Activated CD4-positive, CD25-positive, alpha-beta regulatory T cell treated with anti-CD3 and anti-CD28 coated beads, Interleukin-2, amount 50 U/mL, for 16 hours (primary cell): ENCODE measurements at places on chromosomes 16 and 17.
A peak's percentile ranks its signal among the peaks of the same experiment; 100 is the strongest.

DNA sequence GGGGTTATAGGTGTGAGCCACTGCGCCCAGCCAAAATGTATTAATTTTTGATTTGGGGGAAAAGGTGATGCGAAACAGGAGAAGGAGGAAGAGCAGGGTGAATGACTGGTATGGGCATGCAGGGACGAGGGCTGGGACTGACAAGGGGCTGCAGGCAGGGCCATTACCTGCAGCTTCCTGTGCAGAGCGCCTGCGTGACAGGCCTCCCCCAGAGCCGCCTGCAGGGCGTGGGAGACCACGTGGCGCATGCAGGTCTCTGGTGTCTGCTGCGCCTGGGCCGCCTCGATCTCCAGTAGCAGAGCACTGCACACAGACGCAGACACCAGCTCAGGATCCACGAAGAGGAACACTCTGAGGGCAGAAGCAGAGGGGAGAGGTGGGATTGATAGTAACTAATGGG lies 32.4 kb downstream of the PIK3R6 start:
- DNase-seq, result no peak

GRCh38 chr16:84730406-84731106 lies 30.8 kb downstream of the USP10 start:
- DNase-seq, result no peak

DNA sequence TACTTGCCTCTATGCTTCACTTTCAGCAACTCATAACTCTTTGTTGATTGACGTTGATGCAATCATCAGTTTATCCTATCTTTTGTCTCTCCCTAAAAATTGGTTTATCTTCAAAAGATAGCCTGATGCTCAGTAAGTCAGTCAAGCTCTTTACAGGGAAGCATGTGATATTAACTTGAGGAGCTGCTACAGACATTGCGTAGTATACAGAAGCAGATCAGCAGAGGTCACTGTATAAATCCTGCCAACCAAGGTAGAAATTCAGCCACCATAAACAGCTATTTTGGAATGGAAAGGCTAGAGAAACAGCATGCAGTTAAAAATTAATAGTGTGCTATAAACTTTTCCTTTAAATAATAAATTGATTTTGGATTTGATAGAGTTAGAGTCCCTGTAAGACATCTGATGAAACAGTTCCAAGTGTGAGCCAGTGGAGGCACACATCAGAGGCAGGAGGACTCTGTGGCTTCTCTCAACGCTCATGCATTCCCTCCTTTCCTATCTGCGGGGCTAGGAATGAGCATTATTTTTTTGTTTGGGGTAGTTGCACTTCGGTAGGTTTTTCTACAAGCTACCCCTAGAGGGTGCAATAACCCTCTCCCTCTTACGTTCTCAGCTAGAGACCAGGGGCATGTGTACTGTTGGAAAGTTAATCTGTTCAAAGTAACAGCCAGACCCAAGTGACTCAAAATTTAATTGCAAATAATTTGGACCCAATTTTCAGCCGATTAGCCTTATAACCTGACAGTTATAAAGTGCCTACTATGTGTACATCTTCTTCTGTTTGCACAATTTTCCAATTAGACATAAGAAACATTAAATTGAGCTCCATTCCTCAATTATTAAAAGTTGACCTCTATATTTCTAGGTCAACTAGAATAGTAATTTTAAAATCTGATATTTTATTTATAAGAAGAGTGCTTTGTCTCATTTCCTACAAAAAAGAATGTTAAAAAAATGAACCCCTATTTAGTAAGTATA lies 647.7 kb upstream of the SOX9 start:
- DNase-seq, result no peak

GRCh38 chr17:62882284-62882683 lies 74.2 kb upstream of the MARCHF10 start:
- DNase-seq, result no peak

DNA sequence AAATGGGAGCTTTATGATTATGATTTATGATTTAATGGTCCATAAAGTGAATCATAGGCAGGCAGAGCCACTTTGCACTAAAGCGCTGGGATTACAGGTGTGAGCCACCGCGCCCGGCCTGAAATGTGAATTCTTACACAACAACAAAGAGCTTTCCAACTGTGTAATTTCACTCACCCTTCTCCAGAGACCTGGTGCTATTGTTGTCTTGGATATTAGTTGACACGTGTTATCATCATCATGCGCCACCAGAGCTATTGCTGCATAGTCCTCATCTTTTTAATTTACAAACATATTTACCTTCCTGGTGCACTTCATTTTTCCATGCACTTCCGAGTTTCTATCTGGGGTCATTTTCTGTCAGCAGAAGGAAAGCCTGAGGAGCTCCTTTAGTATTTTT lies 4.8 kb upstream of the UTS2R start:
- DNase-seq, result no peak

- peak; percentile 37 for DNase-seq
These were observed 727 bp upstream of the TENT4B start for GRCh38 chr16:50152351-50152806.

GRCh38 chr17:74432424-74432690 lies 469 bp downstream of the GPRC5C start:
- DNase-seq, result no peak

DNA sequence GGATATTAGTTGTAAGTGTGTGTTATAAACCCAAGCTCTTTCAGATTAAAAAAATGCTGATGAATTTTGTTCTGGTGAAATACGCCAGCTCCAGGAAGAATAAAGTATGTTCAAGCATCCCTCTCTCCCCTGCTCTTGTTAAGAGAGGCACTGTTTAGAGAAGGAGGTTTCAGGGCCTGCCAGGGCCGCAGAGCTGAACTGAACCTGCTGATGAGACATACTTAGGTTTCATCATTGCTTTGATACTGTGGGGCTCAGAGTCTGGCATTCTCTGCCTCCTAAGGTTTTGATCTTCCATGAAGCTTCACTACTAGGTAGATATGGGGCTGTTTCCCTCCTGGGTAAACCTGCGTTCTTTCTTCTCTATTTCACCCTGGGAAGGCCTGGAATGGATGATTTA lies 175.3 kb upstream of the FAM20A start:
- no peak for DNase-seq

GRCh38 chr16:86590501-86591144 lies 12.3 kb downstream of the FOXL1 start:
- DNase-seq, result no peak

- DNase-seq, result no peak
These were observed 43.5 kb downstream of the COG7 start for GRCh38 chr16:23409522-23409921.

- DNase-seq, result peak; percentile 23
These were observed 52.8 kb downstream of the SDK2 start for GRCh38 chr17:73591296-73592078.
